ENCODE measurements at places on chromosomes 16 and 17.

DNA sequence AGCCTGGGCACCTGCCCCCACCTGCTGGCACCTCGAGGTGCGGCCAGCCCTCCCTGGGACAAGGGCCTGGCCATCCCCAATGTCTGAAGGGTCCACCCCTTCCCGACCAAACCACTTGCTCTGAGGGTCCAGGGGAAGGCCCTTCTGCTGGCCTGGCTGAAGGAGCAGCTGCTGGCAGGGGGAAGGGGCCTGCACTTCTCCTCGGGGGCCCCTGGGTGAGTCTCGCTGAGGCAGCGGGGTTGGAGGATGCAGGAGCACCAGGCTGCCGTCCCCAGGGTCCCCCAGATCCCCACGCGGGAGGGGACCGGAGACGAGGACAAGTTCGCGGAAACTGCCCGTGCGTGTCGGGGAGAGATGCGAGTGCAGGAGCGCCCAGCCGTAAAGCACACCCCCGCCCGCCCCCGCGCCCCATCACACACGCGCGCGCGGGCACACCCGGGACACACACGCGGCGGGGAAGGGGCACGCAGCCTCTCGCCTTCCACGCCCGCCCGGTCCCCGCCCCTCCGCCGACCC, 725 bp upstream of the CACNA1H start:
- no peak for DNase-seq

- no peak for DNase-seq
These were observed 48.2 kb upstream of the MGAT5B start for GRCh38 chr17:76820039-76820438.

GRCh38 chr17:61757168-61757567, 106.2 kb downstream of the BRIP1 start:
- no peak for DNase-seq

DNA sequence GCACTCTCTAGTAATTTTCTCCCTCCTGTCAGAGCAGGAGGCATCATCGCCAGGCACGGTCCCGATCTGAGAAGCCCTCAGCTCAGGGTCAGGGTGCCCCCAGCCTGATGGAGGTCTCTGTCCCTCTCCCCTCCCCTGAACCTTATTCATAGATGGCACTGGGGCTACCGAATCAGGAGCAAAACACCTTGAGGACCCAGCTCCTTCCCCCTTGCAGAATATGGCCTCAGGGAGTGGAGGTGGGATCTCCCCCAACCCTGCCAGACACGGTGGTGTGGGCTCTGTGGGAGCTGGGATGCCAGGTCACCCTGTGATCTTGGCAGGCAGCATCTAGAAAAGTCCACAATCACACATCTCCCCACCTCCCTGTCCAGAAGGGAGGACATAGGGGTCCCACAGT, 2.5 kb downstream of the CPNE2 start:
- DNase-seq: no peak

GRCh38 chr16:27048316-27048715, 18.4 kb upstream of the C16orf82 start:
- no peak for DNase-seq

GRCh38 chr17:14429084-14429483, 128.2 kb downstream of the HS3ST3B1 start:
- DNase-seq: no peak

DNA sequence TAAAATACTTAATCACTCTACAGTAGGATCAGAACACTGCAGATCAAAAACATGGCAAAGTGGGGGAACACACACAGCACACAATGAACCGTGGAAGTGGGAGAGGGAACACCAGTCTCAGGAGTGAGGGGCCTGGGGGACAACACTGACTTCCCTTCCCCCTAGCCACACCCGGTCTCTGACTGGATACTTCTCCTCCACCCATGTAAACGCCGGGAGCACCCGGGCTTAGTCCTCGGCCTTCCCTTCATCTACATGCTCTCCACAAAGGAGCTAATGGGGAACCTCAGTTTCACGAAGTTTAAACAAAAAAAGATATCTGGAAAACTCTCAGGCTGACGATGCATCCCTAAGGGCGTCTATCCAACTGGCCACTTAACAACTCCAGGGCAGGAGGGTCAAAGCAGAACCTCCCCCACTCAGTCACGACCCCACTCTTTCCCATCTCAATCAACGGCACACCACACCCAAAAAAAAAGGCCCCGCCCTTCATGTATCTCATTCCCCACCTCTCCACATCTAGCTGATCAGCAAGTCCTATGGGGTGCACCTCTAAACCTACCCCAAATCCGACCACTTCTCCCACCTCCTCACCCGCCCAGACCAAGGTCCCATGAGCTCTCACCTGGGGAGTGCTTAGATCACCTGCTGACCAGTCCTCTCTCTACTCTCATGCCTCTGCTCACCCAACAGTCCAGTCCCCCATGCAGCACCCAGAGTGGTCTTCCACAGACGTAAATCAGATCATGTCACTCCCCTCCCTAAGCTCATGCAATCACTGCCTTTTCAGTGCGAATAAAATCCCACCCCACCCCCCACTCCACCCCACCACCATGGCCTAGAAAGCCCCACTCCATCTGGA, 7.4 kb downstream of the ZDHHC7 start:
- no peak for DNase-seq

DNA sequence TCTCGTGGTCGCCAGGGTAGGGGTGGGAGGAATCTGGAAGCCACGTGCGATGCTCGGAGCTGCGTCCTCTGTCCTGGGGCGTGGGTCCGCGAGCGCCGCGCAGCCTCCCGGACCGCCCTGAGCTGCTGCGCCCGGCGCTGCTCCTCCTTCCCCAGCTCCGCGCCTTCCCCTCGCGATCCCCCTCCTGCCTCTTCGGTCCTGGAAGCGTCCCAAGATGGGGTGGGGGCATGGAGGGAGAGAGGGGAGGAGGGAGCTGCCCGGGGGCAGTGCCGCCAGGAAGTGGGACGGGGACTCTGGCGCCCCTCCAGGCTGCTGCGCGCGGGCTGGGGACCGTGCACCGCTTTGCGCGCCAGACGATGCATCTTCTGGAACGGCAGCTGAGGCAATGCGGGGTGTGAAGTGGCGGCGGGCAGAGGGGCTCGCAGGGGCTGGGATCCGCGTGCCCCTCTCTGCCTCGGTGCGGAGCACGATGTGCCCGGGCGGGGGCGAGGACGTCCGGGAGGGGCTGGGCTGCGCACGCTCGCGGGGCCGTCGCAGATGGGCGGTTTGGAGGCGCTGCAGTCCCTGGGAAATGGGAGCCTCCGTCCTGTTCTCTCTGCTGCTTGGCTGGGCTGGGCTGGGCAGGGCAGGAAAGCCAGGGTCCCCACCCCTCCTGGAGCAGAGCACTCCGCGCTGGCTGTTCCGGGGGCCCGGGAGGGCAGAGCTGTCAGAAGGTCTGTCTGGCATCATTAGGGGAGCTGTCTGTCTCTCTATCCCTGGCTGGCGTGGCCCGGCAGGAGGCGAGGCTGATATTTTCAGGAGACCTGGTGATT, 388.0 kb downstream of the SEC14L1 start:
- DNase-seq: no peak

DNA sequence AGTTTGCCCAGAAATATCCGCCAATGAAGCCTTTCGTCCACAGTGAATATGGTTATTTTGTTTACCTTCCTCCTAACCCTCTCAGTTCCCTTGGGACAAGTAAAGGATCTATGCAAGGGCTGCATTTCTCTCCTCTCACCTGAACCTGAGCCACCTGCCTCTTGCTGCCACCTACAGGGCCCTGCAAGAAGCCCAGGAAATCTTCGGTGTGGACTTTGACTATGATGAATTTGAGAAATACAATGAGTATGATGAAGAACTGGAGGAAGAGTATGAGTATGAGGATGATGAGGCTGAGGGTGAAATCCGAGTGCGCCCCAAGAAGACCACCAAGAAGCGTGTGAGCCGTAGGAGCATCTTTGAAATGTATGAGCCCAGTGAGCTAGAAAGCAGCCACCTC, 14.0 kb downstream of the SUPT6H start:
- no peak for DNase-seq

- DNase-seq: no peak
These were observed 2.3 kb downstream of the GALK1 start for GRCh38 chr17:75762513-75763268.

GRCh38 chr16:16782153-16782552, 403.2 kb downstream of the NPIPA7 start:
- DNase-seq: no peak

DNA sequence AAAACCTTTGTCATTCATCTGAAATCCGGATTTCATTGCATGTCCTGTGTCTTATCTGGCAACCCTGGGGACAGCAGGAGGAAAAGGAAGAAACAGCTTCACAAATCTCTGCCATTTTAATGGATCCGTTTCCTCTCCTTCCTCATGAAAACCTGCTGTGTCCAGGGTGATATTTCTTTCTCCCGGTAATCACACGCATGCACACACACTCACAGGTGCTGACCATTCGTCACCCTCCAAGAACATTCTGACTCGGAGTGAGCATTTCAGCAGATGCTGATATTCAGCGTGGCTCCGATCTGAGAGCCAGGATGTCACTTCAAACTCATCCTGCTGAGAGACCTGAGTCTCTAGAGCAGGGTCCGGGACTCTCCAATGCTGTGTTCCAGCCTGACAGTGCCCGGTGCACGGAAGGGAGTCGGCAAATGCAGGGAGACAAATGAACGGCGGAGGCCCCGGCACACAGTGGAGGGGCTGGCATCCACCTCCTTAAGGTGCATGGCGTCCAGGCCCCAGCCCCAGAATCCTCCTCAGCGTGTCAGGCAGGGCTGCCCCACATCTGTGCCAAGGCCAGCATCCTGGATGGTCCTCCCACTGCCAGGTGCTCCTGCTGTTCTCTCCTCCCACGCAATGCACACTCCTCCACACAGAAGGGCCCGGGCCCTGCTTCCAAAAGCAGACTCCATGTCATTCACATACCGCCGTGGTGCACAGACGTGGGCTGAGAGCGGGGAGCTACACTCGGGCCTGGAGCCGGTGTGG, 70.7 kb downstream of the RBFOX3 start:
- DNase-seq: no peak

GRCh38 chr16:66141885-66142284, 224.6 kb upstream of the CDH5 start:
- DNase-seq: no peak

DNA sequence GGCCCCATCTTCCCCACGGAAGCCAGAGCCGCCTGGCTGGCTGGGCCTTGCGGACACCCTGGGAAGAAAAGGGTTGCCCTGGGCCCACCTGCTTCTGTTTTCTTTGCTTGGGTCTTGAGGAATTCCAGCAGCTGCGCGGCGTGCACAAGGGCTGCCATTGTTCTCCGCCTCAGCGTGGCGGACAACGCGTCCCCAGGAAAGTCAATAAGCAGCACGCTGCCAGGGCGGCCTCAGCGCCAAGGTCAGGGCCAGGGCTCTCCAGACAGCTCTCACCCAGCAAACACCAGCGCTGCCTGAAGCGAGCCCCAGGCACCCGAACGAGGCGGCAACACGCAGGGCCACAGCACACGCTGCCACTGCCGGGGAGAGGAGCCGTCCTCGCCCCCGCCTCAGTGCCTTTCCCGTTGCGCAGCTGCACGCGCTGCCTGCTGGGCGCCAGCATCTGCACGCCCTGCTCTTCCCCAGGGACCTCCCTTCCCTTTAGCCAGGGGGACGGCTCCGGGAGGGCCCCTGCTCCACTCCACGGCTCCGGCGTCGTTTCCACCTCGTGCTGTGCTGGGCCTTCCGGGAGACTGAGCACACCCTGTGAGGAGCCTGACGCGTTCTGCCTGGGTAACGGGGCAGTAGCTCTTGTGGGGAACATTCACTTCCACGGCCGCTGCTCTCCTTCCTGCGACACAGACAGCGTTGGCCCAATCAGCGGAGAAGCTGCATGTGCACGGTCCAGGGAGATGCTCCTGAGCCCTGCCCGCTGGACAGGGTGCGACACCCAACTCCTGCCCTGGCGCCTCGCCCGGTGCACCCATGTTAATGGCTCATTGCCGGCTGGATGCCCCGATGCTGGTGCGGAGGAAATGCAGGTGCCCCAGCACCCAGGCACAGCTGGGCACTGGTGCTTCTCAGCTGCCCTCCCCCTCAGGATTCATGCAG, 57.8 kb downstream of the LMF1 start:
- DNase-seq: no peak

DNA sequence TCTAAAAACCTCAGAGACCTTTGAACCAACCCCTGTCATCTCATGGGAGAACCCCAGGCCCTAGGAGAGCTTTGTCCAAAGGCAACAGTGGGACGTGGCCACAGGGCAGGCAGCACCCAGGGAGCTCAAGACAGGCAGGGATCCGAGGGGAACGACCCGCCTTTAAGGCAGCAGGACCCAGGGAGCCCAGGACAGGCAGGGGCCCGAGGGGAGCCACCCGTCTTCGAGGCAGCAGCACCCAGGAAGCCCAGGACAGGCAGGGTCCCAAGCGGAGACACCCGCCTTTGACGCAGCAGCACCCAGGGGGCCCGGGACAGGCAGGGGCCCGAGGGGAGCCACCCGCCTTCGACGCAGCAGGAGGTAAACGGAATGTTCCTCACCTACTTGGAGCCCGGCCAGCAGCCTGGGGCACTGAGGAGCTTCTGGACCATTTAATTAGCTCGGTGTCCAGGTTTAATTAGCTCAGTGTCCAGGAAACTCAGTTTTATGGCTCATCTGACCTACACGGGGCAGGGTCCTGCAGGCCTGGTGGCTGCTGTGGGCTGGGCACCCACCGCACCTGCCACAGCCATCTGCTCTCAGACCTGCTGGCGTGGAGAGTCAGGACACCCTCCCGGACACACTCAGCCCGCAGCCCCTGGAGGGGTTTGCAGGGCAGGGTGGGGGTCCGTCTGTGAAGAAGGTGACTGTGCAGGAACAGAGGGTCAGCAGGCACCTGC, 24.4 kb downstream of the PIEZO1 start:
- no peak for DNase-seq

GRCh38 chr17:60909405-60909804, 231.8 kb downstream of the BCAS3 start:
- DNase-seq: no peak

DNA sequence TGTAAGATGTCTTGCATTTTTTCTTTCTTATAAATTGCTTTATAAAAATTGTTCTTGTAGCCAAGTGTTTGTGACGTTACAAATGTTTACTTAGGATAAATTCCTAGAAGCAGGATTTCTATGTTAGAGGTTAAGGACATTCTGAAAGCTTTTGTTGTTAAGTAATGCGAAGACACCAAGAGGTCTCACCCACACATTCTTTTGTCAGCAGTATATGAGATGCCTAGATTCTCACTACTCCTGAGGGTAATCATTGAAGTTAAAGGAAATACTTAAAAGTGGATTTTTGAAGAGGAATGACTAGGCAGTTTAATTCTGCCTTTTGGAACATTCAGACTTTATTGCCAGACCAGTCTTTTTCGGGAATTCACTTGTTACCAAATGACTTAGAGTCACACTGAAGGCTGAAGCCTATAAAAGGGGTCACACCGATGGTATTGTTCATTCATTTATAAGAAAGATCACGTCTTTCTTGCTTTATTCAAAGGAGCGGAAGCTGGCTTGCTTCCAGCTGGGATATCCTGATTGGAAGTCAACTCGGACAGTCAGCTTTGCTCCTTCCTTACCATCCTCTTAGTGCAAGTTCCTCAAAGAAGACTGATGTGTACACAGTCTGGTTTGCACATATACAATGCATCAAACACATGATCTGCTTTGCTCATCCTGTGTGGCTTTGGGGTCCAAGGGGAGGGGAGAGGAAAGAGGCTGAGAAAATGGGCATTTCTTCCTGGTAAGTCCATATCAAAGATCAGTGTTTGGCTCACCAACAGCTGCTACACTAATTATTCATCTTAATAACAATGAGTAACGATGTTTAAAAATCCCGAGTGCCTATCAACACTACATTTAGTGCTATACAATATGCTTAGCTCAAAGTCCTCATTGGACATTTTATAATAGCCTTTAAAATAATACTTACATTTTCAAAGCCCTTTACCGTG, 160.0 kb downstream of the MAP2K6 start:
- DNase-seq: no peak

All from left renal cortex interstitium (tissue), 4 donors.